ENCODE measurements at places on chromosomes 2 and 18.

GRCh38 chr2:37529830-37530415 is 141.5 kb downstream of the CDC42EP3 start:
- no peak for DNase-seq

DNA sequence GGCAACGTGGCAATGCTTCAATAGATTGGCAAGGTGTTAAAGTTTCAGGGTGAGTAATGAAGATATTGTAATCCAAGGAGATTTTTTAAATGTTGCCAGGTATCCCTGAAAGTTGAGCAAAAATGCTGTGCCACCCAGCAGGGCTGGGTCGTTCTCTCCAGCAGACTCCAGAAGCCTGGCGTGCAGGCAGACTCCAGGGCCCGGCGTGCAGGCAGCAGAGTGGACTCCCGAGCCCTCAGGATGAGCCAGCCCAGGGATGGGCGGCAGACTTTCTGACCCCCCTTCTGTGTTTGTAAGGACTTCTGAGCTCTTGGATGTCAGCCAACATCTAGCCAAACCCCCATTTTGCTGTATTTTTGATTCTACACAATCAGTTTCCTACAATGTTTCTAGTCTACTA is 289.1 kb downstream of the ZNF516 start:
- DNase-seq = no peak

DNA sequence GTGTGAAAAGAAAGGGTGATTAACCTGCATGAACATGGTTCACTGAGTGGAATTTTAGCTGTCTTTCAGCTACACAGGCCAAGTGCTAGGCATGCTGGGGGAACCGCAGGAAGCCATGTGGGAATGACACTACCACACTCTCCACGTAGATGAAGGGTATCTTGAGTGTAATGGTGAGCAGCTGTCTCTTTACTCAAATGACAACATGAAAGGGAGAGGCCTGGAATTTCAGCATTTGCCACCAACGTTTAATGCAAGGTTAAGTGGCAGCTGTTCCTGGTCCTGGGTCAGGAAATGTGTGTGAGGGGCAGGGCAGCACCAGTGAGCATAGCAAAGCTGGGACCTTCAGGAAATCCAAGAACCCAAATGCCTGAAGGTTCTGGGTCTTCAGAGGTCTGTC is 588.4 kb downstream of the SLC4A3 start:
- DNase-seq = no peak

DNA sequence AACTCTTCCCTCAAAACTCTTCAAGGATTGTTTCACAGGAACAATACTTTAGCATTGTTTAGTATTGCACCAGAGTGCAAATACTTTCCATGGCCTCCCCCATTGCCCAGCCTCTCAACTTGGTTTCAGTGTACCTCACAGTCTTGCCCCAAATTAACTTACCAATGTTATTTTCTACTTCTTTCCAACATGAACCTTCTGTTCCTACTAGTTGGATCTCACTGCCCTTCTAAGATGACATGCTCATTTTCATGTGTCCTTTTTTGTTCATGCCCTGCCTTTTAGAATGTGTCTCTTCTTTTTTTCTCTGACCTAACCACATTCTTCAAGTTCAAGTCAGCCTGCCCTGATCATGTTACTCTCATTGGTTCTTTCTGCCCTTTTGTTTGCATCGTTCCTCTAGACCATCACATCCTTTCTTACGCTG is 4.1 kb downstream of the SPATS2L start:
- DNase-seq = no peak

GRCh38 chr2:151161821-151162551 is 99.7 kb downstream of the RBM43 start:
- no peak for DNase-seq

DNA sequence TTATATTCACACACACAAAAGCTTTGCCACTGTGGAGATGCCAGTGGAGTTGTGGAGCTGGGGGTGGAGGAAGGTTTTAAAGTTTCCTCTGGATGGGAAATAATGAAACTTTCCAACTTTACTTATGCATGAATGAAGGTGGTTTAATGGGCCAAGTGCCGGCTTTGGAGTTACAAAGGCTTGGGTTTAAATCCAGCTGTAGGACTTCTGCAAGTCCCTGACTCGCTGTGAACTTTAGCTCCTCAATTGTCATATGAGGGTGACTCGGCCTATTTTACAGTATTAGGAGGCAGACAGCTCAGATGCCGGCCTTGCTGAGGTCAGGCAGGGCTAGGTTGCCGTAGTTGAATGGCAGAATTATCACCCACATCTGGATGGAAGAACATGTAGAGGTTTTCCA is 415.8 kb upstream of the TRIB2 start:
- no peak for DNase-seq

GRCh38 chr2:221322741-221323140 is 249.4 kb downstream of the EPHA4 start:
- DNase-seq = no peak

GRCh38 chr18:75439348-75439747 is 11.8 kb upstream of the SMIM21 start:
- DNase-seq = no peak

DNA sequence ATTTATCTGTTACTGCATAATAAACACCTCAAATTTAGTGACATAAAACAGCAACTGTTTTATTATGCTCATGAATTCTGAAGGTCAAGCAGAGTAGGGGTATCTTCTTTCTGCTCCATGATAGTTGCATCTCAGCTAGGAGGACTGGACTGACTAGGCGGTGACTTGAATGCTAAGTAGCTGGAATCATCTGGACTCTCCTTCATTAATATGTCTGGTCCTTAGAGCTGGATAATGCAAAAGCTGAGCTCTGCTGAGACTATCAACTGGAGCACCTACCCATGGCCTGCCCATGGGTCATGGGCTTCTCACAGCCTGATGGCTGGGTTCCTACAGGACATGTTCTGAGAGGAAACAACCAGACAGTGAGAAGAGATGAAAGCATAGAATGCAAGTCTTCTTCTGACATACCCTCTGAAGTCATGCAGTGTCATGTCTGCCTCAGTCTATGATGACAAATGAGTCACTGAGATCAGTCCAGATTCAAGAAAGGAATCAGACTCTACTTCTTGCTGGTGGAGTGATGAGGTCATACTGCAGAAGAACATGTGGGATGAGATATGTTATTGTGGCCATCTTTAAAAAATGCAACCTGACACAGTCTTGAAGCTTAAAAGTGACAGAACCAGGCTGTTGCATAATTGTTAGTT is 174.2 kb upstream of the OSR1 start:
- DNase-seq = no peak
